ENCODE measurements at places on chromosomes 6 and 20.

- no peak for DNase-seq
These were observed 70.8 kb downstream of the BMP2 start for GRCh38 chr20:6838181-6838826.

DNA sequence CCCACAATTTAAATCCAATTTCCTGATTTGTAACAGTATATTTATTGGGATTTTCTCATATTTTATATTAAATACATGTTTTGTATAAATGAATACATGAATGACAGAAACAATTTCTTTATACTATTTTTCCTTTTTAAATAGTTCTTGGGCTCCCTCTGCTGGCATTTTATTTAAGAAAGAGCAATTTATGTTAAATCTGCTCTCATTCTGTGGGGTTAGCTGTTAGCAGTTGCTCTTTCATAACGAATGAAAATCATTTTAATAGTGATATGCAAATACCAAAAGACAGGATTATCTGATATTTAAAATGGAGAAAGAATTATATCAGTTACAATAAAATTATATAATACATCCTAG, 118.3 kb downstream of the RALGAPA2 start:
- DNase-seq, result no peak

- no peak for DNase-seq
These were observed 182.5 kb downstream of the GMPR start for GRCh38 chr6:16420715-16421461.

DNA sequence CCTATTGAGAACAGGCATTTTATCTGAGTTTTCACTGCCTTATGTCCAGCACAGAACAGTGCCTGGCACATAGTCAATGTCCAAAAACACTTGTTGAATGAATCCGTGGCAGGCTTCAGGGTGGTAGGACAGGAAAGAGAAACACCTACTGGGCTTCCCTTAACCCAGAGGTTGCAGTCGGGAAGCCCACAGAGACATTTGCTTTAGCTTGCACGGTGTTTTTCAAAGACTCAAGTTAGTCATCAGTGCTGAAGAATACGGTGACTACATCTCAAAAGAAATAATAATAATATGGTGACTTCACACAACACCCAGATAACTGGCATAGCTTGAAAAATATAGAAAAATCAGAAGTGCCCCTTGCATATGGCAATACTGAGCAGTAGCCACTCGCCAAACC, 160.4 kb downstream of the CD83 start:
- no peak for DNase-seq

DNA sequence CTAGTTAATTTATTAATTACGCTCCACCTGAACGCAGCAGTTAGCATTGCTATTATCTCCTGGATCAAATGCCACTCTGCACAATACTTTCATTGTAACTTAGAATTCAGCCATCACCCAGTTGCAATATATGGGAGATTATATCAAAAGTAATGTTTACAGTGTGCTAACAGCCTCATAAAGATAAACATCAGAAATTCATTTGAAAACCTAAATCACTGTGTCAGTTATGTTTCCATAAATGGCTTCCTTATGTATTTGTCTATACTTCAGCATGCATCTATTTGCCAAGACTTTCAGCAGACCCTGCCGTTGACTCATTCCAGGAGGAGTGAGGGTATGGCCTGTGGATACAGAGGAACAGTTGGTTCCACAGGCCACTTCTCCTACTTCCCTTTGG, 300.1 kb downstream of the TFAP2B start:
- no peak for DNase-seq

DNA sequence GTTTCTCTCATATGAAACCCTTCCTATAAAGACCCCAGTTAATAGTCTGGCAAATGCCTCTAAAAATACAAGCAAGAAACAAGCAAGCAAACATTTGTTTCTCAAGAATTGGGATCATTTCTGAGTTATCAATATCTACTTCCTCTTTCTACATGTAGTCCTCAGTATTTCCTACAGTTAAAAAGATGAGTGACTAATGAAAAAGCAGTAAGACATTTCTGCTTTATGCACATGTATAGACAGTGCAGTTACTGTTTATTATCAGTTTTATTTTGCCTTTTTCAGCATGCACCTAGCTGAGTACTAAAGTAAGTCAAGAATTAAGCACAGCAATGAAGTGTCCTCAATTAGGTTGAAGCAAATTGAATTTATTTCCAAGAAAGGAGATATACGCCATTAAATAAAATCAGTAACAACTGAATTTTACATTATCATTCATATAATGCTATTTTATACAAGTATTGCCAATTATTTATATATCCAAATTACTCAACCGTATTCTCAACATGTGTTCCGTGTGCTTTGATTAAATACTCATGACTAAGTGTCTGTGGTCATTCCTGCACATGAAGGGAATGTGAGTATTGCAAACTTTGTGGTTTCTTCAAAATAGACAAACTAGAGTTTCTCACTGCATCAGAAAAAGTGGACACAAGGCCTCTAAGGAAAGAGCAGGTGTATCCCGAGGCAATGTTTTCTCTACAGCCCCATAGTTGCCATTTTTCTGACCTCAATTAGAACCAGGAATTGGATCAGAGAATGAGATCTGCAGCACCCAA, 159.3 kb upstream of the MARCKS start:
- DNase-seq, result no peak

DNA sequence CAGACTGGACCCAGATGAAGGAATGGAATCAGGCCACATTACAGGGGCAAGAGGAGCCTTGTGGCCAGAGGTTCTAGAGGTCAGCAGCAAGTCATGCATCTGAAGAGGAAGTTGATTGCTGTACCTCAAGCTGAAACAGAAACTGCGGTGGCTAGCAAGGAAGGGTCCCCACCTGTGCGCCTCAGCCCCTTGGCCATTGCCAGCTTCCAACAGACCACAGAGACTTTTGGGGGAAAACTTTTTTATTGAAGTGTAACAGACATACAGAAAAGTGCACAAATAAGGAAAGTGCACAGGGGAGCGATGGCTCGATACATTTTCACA, 26.8 kb upstream of the SLC9A8 start:
- DNase-seq, result no peak

- DNase-seq, result peak; percentile 51
These were observed 11.5 kb downstream of the ITPR3 start for GRCh38 chr6:33632558-33633039.

GRCh38 chr6:86459978-86460377, 477.4 kb upstream of the HTR1E start:
- DNase-seq, result no peak

GRCh38 chr20:16703570-16703969, 26.3 kb upstream of the SNRPB2 start:
- DNase-seq, result no peak

- peak; percentile 59 for DNase-seq
These were observed 721 bp downstream of the KDM1B start for GRCh38 chr6:18155864-18156421.

- DNase-seq, result no peak
These were observed 43.4 kb downstream of the ZHX3 start for GRCh38 chr20:41274152-41274551.

GRCh38 chr20:37405351-37405897, 59.5 kb downstream of the SRC start:
- no peak for DNase-seq

DNA sequence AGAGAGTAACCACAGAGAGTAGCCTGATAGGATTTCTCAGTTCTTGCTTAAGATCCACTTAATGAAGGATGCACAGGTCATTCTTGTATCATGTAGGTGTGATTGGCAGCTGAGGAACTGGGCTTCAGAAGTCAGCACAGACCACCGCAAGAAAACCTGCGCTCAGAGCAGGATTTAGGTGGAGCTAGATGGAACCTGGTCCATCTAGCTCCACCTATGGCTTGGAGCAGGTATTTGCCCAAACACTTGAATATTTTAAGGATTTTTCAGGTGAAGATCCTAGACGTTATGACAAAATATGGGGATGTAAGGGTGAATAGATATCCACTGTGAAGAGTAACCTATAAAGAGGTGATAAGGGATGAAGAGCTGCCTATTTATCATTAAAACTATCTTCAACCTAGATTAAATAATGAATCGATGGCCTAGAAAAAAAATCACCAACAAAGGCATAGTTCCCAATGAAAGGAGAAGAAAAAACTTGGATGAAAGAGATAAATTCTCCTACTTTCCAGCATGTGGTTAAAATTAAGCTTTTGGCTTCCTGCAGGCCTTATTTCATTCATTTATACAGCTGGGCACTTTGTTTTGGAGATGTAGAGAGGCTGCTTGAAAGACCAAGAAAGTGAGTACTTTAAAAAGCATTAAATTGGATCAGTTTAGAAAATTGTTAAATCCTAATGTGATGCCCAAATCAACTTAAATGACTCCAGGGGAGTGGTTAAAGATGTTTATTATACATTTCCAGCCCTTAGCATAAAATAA, 778.4 kb upstream of the GJE1 start:
- no peak for DNase-seq

- DNase-seq, result no peak
These were observed 10.2 kb downstream of the ACSS1 start for GRCh38 chr20:25047766-25048165.

- no peak for DNase-seq
These were observed 15.2 kb upstream of the ATXN1 start for GRCh38 chr6:16776394-16777017.

DNA sequence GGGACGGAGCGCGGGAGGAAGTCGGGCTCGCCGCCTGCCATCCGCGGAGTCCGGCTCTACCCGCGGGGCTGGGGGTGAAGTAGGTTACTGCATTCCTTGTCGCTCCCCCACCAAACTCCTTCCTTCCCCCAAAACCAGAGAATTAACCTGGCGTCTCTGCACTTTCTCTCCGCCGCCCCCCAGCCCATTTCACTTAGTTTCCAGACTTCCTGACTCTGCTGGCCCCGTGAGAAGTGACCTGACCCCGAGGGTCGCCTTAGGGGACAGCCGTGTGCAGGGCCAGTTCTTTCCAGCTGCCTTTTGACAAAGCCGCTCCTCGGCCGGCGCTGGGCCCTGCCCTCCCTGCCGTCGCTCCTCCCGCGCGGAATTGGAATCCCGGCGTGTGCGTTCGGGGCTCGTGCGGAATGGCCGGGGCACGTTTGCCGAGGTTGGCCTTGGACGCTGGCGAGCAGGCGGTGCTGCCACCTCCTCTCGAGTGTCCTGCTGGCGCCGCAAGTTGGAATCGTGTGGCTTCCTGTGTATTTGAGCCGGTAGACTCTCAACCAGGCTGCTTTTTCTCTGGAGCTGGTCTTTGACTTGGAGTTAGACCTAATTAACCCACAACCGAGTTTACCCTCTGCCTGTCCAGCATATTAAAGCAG, 650 bp downstream of the DCBLD1 start:
- peak; percentile 78 for DNase-seq

DNA sequence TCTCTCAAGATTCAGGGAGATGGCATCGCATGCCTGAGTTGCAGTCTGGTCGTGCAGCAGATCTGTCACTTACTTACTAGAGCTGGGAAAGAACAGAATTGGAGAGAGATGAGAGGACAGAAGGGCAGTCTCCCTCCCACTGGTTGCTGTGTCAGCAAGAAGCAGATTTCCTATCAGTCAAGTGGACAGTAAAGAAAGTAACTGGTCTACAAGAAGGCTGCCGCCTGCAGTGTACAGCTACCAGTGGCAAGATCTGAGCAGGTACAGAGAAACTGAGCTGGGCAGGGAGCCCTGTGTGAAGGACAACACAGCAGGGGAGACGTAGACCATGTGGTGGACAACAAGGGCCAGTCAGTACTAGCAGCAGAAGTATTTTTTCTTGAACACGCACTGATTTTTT, 49.5 kb upstream of the PCSK2 start:
- DNase-seq, result no peak

GRCh38 chr6:45718871-45719270, 296.8 kb downstream of the CLIC5 start:
- no peak for DNase-seq

DNA sequence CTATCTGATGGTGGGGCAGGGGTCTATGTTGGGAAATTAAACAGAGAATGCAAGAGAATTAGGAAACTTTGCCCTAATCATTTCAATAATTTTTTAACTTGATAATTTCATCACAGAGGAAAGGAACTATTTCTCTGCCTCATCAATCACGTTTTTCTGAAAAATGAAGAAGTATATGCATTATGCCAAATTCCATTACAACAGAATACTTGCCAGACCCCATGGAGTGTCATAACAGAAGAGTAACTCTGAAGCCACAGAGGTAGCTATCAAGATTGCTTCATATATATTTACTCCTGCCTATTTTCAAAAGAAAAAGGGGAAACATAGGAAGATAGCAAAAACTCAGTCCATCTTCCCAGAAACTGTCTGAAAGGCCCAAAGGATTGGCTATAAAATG, 5.7 kb upstream of the USP49 start:
- DNase-seq, result no peak

GRCh38 chr20:25271486-25272222, 23.8 kb downstream of the PYGB start:
- DNase-seq, result peak; percentile 23

GRCh38 chr6:106901062-106901461, 73.5 kb downstream of the CD24 start:
- no peak for DNase-seq

GRCh38 chr20:55140631-55141030, 665.2 kb downstream of the DOK5 start:
- no peak for DNase-seq

GRCh38 chr6:148081076-148081475, 261.6 kb upstream of the SASH1 start:
- no peak for DNase-seq

DNA sequence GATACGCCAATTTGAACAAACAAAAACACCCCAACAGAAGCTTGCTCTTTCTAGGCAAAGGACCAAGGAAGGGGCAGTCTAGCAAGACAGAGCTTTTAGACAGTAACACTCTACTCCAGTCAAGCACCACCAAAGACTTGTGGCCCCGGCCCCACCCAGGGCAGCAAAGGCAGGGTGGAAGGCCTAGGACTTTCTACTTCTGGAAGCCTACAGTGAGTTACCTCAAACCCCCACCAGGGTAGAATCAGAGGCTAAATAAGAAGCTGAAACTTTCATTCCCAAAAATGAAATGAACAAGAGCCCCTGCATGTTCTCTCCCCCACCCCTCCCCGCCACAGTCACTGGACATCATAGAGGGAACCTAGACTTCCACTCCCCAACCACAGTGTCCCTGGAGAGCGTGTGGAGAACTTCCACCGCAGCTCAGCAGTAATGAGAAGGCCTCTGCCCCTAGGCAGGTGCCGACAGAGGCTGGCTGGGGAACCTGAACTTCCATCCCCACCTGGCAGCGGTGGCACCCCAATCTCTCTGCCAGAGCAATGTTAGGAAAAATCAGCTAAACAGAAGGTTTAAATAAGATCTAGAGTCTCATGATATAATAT, 40.0 kb downstream of the KATNA1 start:
- DNase-seq, result no peak

- peak; percentile 68 for DNase-seq
These were observed 171.5 kb downstream of the QKI start for GRCh38 chr6:163585932-163586437.

DNA sequence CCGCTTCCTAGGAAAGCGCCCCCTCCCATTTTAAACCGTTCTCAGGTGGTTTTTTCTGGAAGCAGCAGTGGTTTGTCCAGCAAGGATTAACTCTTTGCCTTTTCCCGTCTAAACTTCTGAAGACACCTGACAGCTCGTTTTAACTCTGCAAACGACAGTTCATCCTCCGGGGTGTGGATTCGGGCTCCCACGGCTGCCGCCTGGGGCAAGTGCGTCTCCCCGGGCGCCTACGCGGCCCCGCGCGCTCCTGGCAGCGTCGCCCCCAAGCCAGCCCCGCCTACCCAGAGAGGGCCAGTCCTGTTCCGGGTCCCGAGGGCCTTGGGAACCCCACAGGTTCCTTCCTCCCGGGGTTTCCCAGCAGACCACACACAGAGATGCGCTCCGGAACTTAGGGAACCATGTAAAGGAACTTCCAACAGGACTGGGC, 54.4 kb downstream of the PRR18 start:
- peak; percentile 64 for DNase-seq

- no peak for DNase-seq
These were observed 60.0 kb downstream of the OR2J2 start for GRCh38 chr6:29230666-29231065.

GRCh38 chr20:39986173-39986904, 702.7 kb downstream of the MAFB start:
- DNase-seq, result peak; percentile 74
